ENCODE measurements at places on chromosomes 11 and 22.

DNA sequence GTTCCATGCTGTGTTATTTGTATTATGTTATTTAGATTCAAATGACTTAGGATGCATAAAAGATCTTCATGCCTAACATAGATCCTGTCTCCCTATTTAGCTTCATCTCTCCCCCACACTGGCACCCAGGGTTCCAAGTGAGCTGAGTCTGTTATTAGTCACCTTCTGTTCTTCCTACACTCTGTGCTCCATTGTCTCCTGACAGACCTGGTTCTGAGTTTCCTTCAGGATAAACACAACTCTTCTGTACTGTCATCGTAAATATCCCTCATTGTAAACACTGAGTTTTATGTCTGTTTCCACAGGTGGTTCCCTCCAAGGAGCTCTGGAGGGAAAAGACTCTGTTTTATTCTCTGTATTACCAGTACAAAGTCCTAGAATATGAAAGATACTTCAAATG is 8.7 kb downstream of the MMP26 start:
- no peak for DNase-seq

- no peak for DNase-seq
Observed at GRCh38 chr11:129320494-129320893, 55.2 kb upstream of the BARX2 start.

DNA sequence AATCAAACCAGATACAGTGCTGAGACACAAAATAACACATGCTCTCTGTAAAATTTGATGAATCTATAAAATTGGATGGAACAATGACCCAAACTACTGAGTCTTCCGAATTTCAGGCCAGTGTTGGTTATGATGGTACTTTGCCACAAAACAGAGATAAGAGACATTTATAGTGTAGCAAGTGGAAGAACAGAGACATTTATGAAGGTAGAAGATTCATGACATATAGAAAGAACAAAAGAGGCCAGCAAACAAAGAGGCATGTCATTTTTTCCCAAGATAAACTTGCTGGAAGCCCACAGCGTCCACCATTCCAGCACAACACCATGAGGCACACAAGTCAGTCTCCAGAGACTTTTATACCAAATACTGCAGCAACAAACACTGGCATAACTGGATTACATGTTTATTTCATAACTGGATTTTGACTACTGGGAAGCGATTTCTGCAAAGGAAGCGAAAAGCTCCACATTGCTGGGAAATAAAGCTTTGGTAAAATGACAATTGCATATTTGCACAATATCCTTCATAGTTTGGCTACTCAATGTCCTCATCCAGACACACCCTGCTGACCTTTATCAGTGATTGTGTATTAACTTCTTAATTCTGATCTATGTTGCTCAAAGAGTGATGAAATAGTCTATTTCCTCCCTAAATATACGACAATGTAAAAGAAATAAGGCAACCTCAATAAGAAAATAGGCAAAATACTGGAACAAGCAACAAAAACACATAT is 17.5 kb downstream of the DDI1 start:
- no peak for DNase-seq

- no peak for DNase-seq
Observed at GRCh38 chr11:1317993-1318392, 8.6 kb upstream of the TOLLIP start.
